ENCODE measurements at places on chromosomes 5 and 9. TPM values are rescaled to one million over a fixed set of nuclear protein-coding genes. Genes with fewer than 3 reads are reported as not detected.

The OR1Q1 gene
- total RNA-seq, result not detected

The MYOZ3 gene
- 0.30 TPM for total RNA-seq

The PHYHD1 gene
- total RNA-seq, result 45.4 TPM

The ROR2 gene
- total RNA-seq, result 4.0 TPM

The DIPK1B gene
- 3.8 TPM for total RNA-seq

The SPINK13 gene
- total RNA-seq, result not detected

The PCDHAC1 gene
- total RNA-seq, result 0.64 TPM

The FBLL1 gene
- total RNA-seq, result 0.42 TPM

The FRMD3 gene
- 7.0 TPM for total RNA-seq

The BRINP1 gene
- total RNA-seq, result not detected

The MELK gene
- 3.2 TPM for total RNA-seq

The BTNL9 gene
- 37.6 TPM for total RNA-seq

The PDCD1LG2 gene
- total RNA-seq, result 0.97 TPM

The CARTPT gene
- not detected for total RNA-seq

The ARL14EPL gene
- not detected for total RNA-seq

The DDX4 gene
- not detected for total RNA-seq

The C9orf50 gene
- total RNA-seq, result not detected
